NCI-H1105 (cell line): ENCODE measurements at places on chromosomes 5 and 9.

- no peak for DNase-seq
Observed at GRCh38 chr5:124192716-124193115, 553.7 kb downstream of the ZNF608 start.

- DNase-seq = no peak
Observed at GRCh38 chr9:78938821-78939220, 632.9 kb upstream of the TLE4 start.

DNA sequence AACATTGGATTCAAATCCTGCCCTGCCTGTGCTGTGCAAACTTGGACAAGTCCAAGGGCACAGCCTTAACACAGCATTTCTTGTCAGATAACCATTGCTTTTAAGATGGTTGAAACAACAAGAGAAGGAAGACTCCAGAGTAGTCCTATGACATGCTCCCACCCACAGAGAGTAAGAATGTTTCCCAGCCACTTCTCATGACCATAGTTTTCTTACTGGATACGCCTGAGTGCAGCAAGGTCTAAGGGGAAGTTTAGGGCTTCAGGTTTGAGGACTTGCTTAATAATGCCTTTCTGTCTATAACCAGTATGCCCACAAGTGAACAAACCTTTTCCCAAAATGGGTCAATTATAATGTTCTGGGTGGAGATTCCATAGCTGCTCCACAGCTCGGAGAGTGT lies 126.4 kb downstream of the SLF1 start:
- no peak for DNase-seq

- no peak for DNase-seq
Observed at GRCh38 chr5:131475541-131475941, 159.5 kb downstream of the RAPGEF6 start.

DNA sequence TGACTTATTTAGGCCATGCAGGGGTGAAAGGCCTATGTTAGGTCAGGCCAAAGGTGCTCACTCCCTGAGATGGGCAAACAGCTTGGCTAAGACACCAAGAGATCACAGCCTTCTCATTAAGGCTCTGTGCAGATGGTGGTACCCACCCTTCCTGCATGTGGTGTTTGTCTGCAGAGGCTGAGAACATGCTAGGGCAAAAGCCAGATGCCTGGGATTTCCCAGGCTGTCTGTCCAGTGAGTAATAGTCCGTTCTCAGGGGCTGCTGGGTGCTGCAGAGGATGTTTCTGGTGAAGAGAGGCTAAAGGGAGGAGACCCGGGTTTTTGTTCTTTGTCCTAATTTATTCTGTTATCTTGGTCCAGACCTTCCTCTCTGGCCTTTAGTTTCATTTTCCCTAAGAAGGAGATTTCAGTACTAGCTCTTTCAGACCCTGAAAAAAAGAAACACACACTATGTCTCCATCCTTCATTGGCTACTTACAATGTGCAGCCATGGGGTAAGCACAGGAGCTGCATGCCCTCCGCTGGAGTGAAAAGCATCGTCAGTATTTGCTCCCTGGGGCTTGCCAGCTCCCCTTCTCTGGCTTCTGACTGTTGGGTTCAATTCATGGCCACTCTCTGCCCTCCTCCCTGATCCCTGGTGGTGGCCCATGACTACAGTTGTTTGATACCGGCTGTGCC lies 23.4 kb upstream of the GLRA1 start:
- no peak for DNase-seq

GRCh38 chr5:9188131-9188530 lies 357.7 kb downstream of the SEMA5A start:
- no peak for DNase-seq

DNA sequence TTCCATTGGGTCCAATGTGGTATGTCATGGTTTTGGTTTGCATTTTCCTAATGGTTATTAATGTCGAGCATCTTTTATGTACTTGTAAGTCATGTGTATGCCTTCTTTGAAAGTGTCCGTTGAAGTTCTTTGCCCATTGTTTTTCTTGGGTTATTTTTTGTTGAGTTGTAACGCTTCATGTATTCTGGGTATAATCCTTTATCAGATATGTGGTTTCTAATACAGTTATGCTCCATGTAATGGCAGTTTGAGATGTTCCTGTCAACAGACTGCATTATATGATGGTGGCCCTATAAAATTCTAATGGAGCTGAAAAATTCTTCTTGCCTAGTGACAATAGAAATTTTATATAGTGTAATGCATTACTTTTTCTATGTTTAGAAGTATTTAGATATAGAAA lies 17.2 kb downstream of the RIC1 start:
- DNase-seq = no peak

DNA sequence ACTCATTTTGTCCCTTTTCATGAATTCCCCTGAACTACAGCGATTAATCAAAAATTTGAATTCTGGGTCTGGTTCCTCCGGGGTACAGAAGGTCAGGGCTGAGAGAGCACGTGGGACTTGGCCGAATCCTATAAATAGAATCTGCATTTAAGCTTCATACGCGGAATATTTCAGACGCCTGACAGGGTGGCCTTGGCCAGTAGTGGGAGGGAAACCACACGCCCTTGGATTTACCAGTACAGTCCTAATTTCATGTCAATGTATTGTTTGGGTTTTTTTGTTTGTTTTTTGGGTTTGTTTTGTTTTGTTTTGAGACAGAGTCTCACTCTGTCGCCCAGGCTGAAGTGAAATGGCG lies 21.5 kb upstream of the NIPBL start:
- DNase-seq = no peak

- no peak for DNase-seq
Observed at GRCh38 chr5:112895682-112896081, 26.3 kb downstream of the REEP5 start.

- DNase-seq = no peak
Observed at GRCh38 chr5:35129276-35129675, 81.5 kb upstream of the AGXT2 start.

- DNase-seq = peak; percentile 5
Observed at GRCh38 chr5:149442563-149443182, 63.6 kb upstream of the IL17B start.

- no peak for DNase-seq
Observed at GRCh38 chr9:114989600-114990410, 59.4 kb upstream of the TNFSF8 start.

DNA sequence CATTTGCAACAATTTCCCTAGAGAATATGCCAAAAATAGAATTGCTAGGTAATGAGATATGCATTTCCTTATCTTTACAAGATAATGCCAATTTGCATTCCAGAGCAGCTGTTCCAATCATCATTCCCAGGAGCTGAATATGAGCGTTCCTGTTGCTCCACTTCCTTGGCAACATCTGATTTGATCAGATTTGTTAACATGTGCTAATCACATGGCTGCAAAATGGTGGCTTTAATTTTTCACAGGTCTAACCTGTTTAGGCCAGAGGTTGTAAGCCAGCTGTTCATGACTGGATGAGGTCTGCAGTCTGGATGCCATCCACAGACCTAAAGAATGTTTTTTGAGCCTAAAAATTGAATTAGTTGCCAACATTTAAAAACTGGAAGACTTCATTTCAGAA lies 220.7 kb upstream of the IL12B start:
- no peak for DNase-seq

GRCh38 chr5:97547999-97548738 lies 365.1 kb upstream of the RIOK2 start:
- DNase-seq = no peak

DNA sequence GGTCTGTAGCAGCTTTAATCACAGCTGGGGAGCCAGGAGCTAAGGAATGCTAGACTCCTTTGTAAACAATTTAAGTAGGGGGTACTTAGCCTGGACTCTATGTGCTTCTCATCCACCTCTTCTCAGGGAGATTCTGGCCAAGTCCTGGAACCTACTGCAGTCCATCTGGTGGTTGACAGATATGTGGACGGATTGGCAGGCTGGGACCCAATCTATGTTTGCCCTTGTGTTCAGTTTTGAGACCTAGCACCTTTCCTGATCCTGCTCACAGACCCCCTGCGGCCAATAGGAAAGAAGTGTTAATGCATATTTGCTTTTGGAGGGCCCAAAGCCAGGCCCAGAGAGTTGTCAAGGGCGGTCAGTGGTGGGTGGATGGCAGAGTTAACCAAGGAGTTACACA lies 6.4 kb downstream of the SLC22A5 start:
- no peak for DNase-seq

- DNase-seq = no peak
Observed at GRCh38 chr5:176610435-176610773, 448 bp upstream of the GPRIN1 start.

DNA sequence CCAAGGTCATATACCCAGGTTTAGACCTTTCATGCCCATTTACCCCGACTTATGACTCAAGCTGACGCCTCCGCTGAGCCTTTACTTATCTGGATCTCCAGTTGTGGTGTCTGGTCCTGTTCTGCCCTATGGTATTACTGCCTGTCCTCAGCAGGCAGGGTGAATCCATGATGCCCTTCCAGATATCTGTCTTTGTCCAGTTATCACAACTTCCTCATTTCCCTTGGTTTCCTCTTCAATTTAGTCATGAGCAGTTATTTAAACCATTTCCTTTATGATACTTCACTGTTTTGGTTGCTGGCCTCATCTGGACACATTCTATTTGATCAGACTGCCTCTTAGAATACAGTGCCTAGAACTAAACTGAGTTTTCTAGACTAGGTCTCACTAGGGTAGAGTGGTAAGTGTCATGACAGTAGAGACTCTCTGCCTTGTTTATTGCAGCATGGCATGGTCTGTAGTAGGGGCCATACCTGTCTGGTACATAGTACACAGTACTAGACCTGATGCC lies 93.3 kb downstream of the MELK start:
- DNase-seq = no peak

- DNase-seq = no peak
Observed at GRCh38 chr9:88952086-88952615, 39.1 kb upstream of the S1PR3 start.

DNA sequence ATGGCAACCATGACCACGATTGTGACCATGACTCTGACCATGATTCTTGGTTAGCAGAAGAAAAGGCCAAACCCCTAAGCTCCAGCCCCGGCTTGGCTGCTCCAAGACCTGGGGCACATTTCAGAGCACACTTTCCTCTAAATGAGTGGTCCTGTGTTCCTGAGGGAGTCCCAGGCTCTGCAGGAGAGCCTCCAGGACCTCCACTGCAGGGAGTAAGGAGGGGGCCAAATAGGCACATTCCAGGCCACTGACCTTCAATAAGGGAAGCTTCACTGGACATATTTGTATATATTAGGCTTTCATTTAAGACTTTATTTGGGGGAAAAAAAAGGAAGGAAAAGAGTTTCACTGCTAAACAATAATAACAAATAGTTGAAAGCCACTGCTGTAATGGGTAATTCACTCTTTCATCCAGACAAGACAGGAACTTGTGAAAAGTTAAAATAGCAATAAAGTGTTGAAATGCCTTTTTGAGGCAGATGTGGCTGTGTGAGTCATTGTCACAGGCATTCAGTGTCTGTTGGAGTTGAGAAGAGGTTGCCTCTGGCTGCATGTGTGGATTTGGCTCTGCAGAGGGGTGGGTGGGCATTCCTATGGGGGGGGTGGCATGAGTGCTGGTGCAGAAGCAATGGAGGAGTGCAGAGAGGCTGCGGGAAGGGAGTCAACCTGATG lies 63.9 kb upstream of the TGFBR1 start:
- no peak for DNase-seq

GRCh38 chr9:116632990-116633838 lies 53.9 kb upstream of the TRIM32 start:
- DNase-seq = no peak

DNA sequence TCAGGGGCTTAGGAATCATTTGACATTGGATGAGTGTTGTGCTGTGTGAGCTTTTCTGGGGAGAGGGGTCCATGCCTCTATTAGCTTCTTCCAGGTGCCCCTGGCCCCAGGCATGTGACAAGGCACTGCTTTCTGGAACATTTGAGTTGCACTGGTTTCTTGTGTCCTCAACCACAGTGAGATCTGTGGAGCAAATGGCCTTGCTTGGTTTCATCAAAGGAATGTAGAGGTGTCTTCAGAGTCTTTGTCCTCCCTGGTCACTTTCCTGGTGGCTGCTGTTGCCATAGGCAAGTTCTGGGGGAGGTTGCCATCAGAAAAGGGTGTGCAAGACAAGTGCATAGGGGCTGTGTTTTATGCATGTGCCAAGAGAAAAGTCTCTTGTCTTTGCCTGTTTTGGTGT lies 157.5 kb downstream of the MACROH2A1 start:
- DNase-seq = no peak

DNA sequence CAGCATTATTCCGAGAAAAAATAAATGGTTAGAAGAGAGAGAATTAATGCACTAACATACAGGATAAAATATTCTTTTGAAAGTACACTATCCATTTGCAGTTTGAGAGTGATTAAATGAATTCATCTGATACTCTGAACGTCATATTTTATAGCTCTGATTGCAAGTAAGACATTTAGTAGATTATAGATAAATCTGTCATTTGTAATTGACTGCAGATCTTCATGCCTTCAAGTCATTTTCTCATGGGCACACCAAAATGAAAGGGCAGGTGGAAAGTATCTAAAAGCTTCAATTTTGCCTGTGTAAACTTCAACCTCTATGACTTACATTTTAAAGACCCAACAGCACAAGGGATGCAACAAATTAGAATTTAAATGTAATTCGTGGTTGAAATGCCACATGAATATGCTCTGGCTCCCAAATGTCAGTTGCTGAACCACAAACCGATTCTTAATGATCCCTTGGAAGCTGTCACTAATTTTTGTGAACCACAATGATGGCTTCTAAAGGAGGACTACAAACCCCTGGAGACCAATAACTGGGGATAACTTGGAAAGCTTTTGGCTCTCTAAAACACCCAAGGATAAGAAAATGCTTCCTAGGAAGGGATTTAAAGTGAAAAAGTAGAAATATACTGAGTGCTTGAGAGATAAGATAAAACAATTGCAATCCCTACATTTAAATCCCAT lies 3.9 kb downstream of the TYRP1 start:
- DNase-seq = no peak

DNA sequence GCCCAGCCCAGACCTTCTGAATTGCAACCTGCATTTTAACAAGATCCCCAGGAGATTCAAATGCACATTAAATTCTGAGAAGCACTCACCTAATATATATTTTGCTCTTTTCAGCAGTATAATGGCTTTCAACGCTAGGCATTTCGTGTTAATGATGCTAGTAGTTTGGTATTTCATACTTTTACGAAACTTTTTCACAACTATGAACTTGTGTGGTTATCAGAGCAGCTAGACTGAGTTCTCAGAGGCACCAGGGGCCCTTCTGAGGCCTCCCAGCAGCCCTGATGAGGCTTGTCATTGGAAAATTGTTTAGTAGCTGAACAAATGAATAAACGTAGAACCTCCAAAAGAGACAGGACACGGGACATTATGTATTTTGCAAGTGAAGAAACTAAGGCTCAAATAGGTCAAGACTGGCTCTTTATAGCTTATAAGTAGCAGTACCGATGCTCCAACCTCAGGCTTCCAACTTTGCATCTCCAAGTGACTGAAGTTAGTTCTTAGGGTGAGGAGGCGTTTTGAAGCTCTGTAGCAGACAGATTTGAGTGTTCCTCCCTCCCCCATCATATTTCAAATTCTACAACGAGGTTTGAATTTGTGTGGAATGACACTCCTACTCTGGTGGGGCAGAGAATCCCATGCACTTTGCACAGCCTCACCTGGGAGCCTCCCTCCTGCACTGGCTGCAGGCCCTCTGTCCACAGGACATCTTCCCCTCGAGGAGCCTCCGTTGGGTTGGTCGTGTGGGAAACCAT lies 121.1 kb upstream of the SLC25A48 start:
- no peak for DNase-seq

- no peak for DNase-seq
Observed at GRCh38 chr5:1549475-1550030, 25.8 kb upstream of the LPCAT1 start.
